ENCODE measurements at places on chromosomes 6 and 20. TPM values are rescaled to one million over a fixed set of nuclear protein-coding genes. Genes with fewer than 3 reads are reported as not detected.
A peak's percentile ranks its signal among the peaks of the same experiment; 100 is the strongest.

The GSTA1 gene
- polyA plus RNA-seq, result not detected

- H3K27ac ChIP-seq, result no peak overlapping the region
- H3K4me1 ChIP-seq, result no peaks in the 10 kb centered on the region
- no peaks in the 10 kb centered on the region for H3K36me3 ChIP-seq
- no peak for DNase-seq
- H3K27me3 ChIP-seq, result no peaks in the 10 kb centered on the region
Observed at GRCh38 chr6:110448846-110449540, 27.4 kb downstream of the SLC22A16 start.

DNA sequence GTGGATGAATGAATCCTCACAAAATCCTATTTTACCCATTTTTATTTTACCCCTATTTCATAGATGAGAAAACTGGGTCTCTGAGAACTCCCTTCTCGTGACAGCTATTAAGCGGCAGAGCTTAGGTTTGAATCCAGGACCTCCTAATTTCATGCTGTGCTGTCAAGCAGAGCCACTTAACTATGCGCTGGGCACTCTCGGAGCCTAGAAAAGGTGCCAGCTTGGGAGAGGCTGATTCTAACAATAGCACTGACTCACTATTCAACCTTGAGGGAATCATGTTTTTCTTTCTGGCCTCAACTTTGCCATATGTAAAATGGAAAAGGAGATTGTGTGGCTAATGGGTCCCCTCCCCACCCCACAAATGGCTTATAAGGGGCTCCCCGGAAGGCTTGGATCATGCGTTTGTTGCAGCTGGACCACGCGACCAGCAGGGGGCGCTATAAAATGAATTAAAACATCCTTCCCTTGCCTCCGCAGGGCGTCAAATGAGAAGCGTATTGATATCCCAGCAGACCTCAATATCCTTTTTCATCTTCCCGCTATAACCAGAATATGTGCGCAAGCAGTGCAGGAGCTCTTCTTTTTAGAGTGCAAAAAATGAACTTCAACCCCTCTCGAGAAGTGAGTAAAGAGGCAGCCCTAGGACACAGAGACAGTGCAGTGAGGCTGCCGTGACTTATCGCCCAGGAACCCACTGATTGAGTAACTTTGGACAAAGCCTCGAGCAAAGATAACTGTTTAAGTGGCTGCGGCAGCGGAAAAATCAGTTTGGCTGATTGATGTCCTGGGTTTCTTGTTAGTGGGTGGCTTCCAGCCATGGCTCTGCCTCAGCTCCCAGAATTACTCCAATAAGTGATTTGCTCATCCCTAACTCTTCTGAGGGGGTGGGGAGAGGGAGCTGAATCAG is 12.8 kb upstream of the PDYN start:
- H3K27ac ChIP-seq, result no peak overlapping the region
- no peak overlapping the region for H3K4me3 ChIP-seq
- peak; percentile 12 for DNase-seq
- H3K4me1 ChIP-seq, result no peaks in the 10 kb centered on the region
- H3K36me3 ChIP-seq, result no peaks in the 10 kb centered on the region

GRCh38 chr6:6771964-6772363 is 183.4 kb downstream of the LY86 start:
- no peaks in the 10 kb centered on the region for H3K4me1 ChIP-seq
- no peaks in the 10 kb centered on the region for H3K36me3 ChIP-seq
- no peak overlapping the region for H3K4me3 ChIP-seq
- no peak overlapping the region for H3K27ac ChIP-seq
- no peak for DNase-seq
- peaks cover 4% of the 10 kb centered on the region for H3K27me3 ChIP-seq

GRCh38 chr6:101956961-101957360 is 563.5 kb downstream of the GRIK2 start:
- no peak for DNase-seq
- no peak overlapping the region for H3K27ac ChIP-seq
- no peak overlapping the region for H3K4me3 ChIP-seq
- no peaks in the 10 kb centered on the region for H3K4me1 ChIP-seq
- H3K36me3 ChIP-seq, result no peaks in the 10 kb centered on the region

The SLA2 gene
- 24.1 TPM for polyA plus RNA-seq

DNA sequence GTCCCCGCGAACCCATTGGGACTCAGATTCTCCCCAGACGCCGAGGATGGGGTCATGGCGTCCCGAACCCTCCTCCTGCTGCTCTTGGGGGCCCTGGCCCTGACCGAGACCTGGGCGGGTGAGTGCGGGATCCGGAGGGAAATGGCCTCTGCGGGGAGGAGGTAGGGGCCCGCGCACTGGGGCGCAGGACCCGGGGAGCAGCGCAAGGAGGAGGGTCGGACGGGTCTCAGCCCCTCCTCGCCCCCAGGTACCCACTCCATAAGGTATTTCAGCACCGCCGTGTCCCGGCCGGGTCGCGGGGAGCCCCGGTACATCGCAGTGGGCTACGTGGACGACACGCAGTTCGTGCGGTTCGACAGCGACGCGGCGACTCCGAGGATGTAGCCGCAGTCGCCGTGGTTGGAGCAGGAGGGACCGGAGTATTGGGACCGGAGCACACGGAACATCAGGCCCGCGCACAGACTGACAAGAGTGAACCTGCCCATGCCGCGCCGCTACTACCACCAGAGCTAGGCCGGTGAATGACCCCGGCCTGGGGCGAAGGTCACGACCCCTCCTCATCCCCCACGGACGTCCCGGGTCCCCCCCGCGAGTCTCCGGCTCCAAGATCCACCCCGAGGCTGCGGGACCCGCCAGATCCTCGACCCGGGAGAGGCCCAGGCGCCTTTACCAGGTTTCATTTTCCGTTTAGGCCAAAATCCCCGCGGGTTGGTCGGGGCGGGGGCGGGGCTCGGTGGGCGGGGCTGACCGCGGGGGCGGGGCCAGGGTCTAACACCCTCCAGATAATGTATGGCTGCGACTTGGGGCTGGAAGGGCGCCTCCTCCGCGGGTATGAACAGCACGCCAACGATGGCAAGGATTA is 15.7 kb upstream of the HLA-A start:
- no peaks in the 10 kb centered on the region for H3K27me3 ChIP-seq
- H3K27ac ChIP-seq, result peak overlapping the region; percentile 97
- H3K36me3 ChIP-seq, result no peaks in the 10 kb centered on the region

DNA sequence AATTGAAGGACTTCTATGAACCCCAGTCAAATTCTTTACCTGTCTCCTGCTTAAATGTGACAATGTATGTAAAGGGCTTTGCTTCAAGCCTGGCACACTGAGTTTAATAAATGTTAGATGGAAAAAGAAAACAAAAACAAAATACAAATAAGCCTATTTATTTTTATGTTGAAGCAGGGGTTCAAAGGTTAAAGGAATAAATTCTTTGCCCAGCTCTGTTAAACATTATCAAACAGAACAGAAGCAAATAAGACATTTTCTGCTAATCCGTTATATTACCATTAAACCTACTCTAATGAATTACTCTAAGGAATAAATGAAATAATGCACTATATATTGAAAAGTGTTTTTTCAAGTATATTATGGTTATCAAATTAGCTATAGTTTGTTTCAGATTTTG is 182.5 kb upstream of the CEP162 start:
- H3K36me3 ChIP-seq, result no peaks in the 10 kb centered on the region
- no peaks in the 10 kb centered on the region for H3K4me1 ChIP-seq
- H3K4me3 ChIP-seq, result no peak overlapping the region
- H3K27ac ChIP-seq, result no peak overlapping the region
- H3K27me3 ChIP-seq, result no peaks in the 10 kb centered on the region

The SEL1L2 gene
- not detected for polyA plus RNA-seq

The SLC12A5 gene
- polyA plus RNA-seq, result 1.8 TPM

The PDYN gene
- polyA plus RNA-seq, result not detected

The RNF8 gene
- 15.2 TPM for polyA plus RNA-seq

The RARS2 gene
- polyA plus RNA-seq, result 16.5 TPM

DNA sequence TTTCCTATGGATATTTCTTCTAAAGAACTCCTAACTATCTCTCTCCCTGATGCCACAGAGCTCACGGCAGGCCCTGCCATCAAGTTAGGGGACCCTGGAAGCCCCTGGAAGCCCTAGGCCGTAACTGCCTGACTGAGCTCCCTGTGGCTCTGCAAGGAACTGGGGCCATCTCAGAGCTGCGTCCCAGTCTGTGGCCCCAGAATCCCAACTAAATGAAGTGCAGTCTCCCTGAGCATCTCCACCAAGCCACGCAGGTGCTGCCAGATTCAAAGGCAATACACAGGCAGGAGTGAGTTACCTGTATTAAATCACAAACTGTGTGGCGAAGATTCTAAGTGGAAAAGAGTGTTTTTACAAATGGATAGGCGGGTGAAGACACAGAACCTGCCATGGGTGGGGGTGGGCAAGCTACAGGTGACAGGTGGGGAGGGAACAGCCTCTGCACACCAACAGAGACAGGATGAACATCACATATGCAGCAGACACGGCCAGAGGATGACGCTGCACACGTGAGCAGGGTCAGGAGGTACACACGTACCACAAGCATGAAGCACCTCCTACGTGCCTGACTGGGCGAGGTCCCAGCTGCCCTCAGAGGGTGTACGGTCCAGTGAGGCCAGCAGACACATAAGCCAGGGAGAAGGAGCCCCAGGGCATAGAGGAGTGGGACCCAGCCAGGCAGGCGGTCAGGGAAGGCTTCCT is 358.5 kb downstream of the ZFAND3 start:
- no peak overlapping the region for H3K4me3 ChIP-seq
- H3K4me1 ChIP-seq, result peaks cover 6% of the 10 kb centered on the region
- H3K27ac ChIP-seq, result no peak overlapping the region
- H3K36me3 ChIP-seq, result peaks cover 3% of the 10 kb centered on the region

- no peaks in the 10 kb centered on the region for H3K27me3 ChIP-seq
- DNase-seq, result no peak
- H3K4me1 ChIP-seq, result peaks cover 9% of the 10 kb centered on the region
- H3K4me3 ChIP-seq, result no peak overlapping the region
- no peak overlapping the region for H3K27ac ChIP-seq
Observed at GRCh38 chr20:31790401-31790800, 28.8 kb upstream of the MYLK2 start.

The ACTL10 gene
- polyA plus RNA-seq, result 3.4 TPM

- H3K27me3 ChIP-seq, result no peaks in the 10 kb centered on the region
- H3K4me1 ChIP-seq, result peaks cover 53% of the 10 kb centered on the region
- no peaks in the 10 kb centered on the region for H3K36me3 ChIP-seq
- no peak for DNase-seq
Observed at GRCh38 chr6:7138921-7139358, 31.2 kb downstream of the RREB1 start.

Data from immature natural killer cell (primary cell).